Activated naive CD4-positive, alpha-beta T cell (primary cell): ENCODE measurements at places on chromosomes 7 and 10.

DNA sequence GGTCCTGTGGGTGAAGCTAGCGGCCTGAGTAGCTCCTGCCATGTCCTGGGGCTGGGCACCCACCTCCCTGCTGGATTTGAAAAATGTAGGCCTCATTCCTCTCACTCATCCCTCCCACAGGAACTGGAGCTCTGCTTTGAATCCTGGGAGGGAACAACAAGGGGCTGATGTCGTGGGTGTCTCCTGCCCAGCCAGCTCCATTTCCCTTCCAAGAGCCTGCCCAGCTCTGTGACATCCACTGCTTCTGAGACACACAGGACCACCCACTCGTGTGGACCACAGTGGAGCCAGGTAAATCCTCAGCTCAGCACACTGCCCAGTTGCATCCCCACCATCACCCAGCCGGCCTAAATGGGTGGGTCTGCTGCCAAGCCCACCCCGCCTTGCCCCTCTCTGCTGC lies 579.2 kb downstream of the GRID1 start:
- DNase-seq: no peak

DNA sequence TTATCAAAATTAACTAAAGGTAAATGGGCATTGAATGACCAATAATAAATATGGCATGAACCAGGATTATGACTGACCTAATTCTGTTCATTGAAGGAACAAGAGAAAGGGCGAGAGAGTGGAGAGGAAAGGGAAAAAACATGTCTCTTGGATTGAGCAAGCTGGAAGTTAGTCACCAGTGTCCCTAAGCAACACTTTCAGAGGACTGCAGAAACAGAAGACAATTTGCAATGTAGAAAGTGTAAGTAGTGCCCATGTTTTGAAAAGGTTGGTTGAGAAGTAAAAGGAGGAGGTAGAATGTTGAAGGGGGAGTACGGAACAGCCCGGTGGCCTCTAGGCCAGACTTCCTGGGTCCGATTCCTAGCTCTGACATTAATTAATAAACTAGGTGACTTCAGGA lies 94.6 kb downstream of the FAS start:
- no peak for DNase-seq

DNA sequence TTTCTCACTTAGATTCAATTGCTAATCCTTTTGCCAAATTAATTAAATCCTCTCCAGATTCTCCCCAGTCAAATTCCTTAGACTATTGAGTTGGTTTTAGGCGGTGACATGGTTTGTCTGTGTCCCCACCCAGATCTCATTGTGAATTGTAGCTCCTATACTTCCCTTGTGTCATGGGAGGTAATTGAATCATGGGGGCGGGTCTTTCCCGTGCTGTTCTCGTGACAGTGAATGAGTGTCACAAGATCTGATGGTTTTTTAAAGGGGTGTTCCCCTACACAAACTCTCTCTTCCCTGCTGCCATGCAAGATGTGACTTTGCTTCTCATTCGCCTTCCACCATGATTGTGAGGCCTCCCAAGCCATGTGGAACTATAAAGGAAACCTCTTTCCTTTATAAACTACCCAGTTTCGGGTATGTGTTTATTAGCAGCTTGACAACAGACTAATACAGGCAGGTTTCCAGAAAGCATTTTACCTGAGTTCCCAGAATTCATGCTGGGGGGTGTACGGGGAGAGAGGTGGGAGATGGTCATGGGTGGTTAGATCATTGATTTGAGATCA lies 44.7 kb upstream of the GARS1 start:
- DNase-seq: no peak

- no peak for DNase-seq
Observed at GRCh38 chr7:51620706-51621105, 304.1 kb upstream of the COBL start.

DNA sequence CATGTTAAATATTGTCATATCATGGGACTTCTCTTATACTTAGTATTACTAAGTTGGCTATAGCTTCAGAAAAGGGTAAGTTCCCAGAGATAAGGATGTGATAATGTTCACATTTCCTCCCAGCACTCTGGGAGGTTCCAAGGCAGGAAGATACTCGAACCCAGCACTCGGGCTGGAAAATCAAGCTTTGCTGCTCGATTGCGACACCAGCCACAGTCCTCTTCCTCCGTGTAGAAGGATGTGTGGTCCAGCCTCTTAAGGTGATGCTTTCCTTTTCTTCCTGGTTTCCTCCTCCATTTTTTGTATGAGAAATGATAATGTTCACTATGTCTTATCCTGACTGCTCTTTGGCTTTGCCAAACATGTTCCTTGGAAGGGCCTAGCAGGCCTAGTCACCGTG lies 3.2 kb downstream of the BMS1 start:
- no peak for DNase-seq
